C1 segment of cervical spinal cord (tissue), 14 donors: ENCODE measurements at places on chromosomes 7 and 10.

DNA sequence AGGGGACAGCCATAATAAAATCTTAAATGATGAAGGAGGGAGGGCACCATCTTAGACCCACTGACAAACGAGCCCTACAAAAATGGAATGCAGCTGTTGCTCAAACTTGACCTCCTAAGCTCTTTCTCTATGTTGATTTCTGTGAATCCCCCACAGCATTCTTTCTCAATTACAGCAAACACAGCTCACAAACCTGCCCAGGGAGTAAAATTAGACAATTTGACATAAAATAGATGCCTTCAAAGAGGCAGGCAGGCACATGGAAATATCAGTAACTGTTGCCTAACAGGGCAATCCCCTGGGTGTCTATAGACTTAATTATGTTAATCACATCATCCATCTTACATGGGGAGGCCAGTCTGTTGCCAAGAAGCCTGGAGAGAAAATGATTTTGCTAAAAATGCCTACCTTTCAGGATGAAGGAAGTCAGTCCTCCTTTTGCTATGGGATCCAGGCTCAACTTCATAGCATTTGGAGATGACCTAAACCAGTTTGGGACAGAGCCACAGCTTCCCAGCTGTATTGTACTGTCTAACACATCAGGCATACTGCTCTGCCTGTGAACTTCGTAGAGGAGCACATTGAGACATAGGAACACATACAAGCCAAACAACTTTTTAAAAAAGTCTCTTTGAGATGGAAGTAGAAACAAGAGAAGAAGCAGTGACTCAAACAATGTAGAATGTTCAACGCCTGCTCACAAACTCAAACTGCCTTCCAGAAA, 1177.4 kb downstream of the SORCS1 start:
- no peak for DNase-seq

GRCh38 chr7:54189330-54189729, 352.8 kb upstream of the VSTM2A start:
- DNase-seq = no peak

DNA sequence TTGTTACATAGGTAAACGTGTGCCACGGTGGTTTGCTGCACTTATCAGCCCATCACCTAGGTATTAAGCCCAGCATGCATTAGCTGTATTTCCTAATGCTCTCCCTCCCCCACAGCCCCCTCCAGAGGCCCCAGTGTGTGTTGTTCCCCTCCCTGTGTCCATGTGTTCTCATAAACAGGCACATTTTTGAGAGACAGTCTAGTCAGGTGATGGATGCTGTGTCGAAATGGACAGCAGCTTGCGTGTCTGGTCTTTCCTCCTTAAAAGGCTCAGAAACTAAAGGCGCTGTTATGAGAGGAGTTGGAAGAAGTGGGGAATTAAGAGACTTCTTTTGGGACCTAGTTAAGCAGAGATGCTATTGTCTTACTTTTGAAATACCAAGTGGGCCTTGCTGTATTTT, 296.0 kb downstream of the BBS9 start:
- no peak for DNase-seq

DNA sequence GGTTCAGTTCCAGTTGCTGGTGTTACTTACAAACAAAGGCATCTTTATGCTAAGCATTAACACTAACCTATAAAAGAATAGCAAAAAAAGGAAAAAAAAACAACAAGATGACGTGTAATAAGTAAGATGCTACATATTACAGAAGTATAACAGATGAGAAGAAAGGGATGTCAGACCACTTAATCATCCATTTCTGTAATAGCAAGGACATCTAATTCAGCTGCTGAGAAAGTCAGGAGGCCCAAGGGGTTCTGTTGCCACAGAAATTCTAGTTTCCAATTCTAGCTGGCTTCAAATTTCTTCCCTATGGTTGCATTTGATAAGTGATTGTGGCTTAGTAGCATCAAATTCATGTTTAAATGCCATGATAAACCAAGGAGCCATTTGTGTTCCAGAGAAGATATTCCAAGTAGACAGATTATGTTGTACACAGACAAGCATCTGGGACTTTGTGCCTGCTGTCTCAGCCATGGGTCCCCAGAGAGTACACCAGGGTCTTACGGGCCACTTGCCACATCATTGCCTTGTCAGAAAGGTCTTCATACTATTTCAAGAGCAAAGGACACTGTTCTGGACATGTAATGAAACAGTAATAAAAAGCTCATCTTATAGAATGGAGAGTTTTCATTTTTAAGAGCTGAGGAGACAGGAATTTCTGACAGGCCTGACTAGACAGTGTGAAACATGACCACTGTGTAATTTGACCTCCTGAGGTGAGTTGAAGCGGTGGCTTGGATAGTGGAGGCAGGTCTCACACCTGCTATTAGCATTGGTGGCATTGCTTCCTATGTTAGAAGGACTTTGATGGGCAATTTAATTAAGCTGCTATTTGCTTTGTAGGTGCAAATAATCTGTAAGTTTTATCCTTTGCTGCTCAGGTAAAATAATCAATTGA, 4.2 kb upstream of the ASB4 start:
- no peak for DNase-seq

DNA sequence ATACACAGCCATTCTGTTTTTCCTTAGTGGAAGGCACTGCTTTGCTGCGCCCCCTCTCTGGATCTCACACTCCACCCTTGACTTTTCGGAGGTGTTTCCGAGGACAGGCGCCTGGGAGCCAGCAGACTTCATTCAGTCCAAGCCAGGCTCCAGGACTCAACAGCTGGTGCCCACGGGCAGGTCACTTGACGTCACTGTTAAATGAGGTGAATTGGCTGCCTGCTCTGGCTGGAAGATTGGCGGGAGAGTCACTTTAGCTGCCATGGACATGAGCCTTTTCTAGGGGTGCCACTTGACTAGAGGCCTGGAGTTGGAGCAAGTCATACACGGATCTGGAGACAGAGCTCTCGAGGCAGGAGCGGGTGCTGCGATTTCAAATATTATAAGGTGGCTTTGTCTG, 3.2 kb downstream of the HTRA1 start:
- DNase-seq = no peak
